ENCODE measurements at places on chromosomes 5 and 9. TPM values are rescaled to one million over a fixed set of nuclear protein-coding genes. Genes with fewer than 3 reads are reported as not detected.

DNA sequence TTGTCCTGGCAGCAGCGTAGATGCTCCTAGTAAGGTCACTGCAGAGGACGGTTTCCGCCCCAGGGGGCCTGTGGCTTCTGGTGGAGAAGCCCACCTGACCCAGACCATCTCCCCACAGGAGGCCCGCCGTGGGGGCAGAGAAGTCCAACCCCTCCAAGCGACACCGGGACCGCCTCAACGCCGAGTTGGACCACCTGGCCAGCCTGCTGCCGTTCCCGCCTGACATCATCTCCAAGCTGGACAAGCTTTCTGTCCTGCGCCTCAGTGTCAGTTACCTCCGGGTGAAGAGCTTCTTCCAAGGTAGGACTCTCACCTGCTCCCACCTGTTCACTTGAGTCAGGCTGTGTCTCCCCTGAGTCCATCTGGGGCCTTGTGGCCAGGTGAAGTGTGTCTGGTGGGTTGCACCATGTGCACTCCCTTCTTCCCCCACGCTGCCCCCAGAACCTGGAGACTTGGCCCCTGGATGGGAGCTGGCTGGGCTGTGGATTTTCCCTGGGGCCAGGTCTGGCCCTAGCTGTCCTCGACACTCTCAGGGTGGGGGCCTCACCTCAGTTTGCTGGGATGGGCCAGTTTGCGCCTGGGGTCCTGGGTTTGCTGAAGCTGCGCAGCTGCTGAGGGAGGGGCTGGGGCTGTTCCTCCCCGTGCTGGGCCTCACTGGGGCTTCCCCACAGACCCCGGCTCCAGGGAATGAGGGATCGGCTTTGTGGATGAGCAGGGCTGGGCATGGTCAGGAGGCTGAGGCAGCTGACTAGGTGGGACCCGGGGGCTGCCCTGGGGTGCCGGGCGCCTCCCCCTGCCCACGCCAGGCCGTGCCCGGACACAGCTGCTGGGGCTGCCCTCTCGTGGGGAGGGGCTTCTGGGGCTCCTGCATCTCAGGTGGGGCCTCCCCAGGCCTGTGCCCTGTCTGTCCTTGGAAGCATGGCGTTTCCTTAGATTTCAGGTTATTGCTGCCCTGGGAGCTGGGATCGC lies 32.4 kb downstream of the AHRR start:
- DNase-seq = no peak

GRCh38 chr9:126401107-126401506 lies 74.5 kb downstream of the MVB12B start:
- no peak for DNase-seq

- DNase-seq = peak; percentile 71
These were observed 36.6 kb downstream of the SEMA4D start for GRCh38 chr9:89461265-89461664.

The FRMPD1 gene
- total RNA-seq = not detected

The MTRR gene
- total RNA-seq = 35.1 TPM

DNA sequence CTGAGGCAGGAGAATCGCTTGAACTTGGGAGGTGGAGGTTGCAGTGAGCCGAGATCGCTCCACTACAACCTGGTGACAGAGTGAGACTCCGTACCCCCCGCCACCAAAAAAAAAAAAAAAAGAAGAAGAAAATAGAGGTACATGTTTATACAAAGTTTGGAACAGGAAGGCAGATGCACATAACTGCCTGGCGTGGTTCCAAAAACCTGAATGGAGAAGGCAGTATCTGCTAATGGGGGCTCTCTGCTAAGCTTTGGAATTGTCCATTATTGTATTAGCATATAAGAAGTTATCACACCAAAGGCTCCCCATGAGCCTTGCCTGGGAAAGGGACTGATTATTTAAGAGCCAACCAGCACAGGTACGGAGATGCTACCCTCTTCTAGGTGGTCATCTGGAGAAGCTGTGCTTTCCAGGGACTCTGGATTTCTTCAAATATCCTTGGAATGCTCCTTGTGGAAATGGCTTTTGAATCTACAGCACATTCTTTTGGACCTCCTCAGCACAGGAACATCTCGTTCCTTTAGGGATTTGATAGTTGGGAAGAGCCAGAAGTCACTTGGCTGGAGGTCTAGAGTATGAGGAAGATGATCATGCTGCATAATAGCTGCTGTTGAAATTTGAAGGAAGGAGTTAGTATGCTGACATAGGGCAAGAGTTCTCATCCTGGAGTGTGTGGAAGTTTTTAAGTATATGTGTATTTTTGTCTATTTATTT lies 42.5 kb upstream of the ABCA1 start:
- DNase-seq = no peak

- DNase-seq = no peak
These were observed 2.6 kb upstream of the GAPVD1 start for GRCh38 chr9:125258832-125259534.

- DNase-seq = no peak
These were observed 20.2 kb downstream of the ADAMTS6 start for GRCh38 chr5:65461490-65461889.

All from activated naive CD4-positive, alpha-beta T cell treated with anti-CD3 and anti-CD28 coated beads for 36 hours (primary cell).